ENCODE measurements at places on chromosomes 2 and 18.

GRCh38 chr2:134883552-134884293 is 34.9 kb upstream of the CCNT2 start:
- DNase-seq = no peak

DNA sequence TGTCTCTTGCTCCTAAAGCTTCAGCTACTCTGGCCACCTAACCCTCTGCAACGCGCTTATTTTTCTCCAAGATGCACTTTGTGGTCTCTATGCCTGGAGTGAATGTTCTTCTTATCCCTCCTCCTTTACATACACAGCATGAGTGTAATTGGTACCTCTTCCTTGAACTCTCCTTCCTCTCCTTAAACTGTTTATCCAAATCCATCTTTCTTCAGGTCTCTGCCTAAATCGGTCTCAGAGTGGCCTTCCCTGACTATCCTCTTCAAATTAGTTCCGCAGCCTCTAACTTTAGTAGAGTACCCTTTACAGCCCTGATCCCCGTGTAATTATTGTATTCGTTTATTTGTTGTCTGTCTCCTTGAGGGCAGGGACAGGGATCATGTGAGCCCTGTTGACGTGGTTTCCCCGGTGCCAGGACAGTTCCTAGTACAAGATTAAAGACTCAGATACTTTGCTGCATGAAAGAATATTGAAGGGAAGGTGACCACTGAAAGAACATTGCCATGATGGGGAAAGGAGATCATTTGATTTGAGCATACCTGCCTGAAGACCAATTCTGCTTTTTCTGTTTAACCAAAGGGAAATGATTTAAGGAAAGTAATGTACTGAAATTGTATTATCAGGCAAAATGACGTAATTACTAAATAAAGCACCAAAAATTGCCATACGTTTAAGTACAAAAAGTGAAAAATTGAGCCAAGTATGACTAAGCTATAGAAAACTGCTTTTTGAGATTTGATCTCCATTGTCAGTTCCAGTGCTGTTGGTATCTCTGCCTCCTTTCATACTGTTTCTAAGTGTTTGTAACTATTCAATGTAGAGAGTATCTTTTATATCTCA is 1.2 kb downstream of the CNOT9 start:
- no peak for DNase-seq

- peak; percentile 15 for DNase-seq
Measured at GRCh38 chr2:233084488-233084887, 24.3 kb downstream of the INPP5D start.

DNA sequence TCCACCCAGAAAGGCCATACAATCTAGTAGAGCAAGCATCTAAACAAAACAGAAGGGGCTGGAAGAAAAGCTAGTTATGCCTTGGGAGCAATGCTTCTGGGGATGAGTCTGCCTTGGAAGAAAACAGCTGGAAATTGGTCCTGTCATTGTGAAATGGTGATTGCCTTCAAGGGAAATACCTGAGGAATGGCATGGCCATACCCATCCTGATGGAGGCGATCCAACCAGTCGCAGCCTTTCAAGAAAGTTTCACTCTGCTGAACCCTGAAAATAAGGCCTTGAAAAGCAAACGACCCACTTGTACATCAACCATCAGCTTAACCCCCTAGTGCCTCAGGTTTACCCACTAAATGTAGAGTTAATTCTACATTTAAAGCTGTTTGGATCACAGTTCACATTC is 72.6 kb upstream of the PID1 start:
- peak; percentile 90 for DNase-seq
